ENCODE measurements at places on chromosomes 3 and 15.

GRCh38 chr3:48441940-48442339 is 1.9 kb downstream of the TMA7 start:
- DNase-seq, result no peak

GRCh38 chr3:138195481-138195880 is 8.4 kb downstream of the ARMC8 start:
- DNase-seq, result no peak

- no peak for DNase-seq
Measured at GRCh38 chr3:13479332-13479581, 849 bp upstream of the HDAC11 start.

DNA sequence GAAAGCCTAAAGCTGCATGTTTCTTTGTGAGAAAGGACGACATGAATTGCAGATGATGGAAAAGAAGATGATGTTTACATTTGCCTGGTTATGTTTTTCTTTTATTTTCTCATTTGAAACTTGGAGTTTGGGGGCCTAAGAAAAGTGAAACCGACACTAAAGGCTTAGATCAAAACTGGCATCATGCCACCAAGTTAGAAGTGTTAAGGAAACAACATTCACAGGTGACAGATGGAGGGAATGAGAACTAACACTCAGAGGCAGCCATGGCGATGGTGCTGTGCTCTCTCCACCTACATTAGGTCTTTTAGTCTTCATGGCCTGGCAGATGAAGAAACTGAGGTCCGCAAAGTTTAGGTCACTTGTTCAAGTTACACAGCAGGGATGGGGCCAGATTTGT is 923.6 kb downstream of the TUSC7 start:
- no peak for DNase-seq

- DNase-seq, result peak; percentile 83
Measured at GRCh38 chr3:53238051-53238850, 17.6 kb downstream of the TKT start.

DNA sequence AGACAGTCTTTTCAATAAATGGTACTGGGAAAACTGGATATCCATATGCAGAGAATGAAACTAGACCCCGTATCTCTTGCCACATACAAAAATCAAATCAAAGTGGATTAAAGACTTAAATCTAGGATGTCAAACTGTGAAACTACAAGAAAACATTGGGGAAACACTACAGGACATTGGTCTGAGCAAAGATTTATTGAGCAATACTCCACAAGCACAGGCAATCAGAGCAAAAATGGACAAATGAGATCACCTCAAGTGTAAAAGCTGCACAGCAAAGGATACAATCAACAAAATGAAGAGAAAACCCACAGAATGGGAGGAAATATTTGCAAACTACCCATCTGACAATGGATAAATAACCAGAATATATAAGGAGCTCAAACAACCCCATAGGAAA is 38.4 kb upstream of the MBNL1 start:
- no peak for DNase-seq

GRCh38 chr3:141643391-141643790 is 94.7 kb upstream of the RNF7 start:
- DNase-seq, result no peak

- no peak for DNase-seq
Measured at GRCh38 chr3:158774965-158775364, 26.9 kb upstream of the MFSD1 start.

- no peak for DNase-seq
Measured at GRCh38 chr15:95323796-95324195, 1006.7 kb upstream of the NR2F2 start.

GRCh38 chr3:44252332-44252959 is 10.8 kb downstream of the TOPAZ1 start:
- DNase-seq, result peak; percentile 36

GRCh38 chr3:32321095-32321790 is 70.4 kb upstream of the CMTM7 start:
- DNase-seq, result no peak

DNA sequence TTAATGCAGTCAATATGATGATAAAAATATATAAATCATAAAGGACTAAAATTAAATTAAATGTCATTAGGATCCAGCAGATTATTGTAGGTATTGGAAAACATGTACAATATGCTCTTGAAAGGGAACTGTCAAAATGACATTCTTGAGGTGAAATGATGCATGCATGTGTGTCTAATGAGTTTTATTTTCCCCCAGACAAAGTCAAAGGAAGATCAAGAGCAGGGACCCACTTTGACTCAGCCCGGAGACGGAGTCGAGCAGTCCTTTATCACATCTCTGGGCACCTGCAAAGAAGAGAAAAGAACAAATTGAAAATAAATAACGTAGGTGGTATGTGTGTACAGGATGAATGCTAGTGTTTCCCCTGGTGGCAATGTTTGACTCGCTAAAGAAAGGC is 194.1 kb downstream of the KCNH8 start:
- no peak for DNase-seq

- DNase-seq, result no peak
Measured at GRCh38 chr15:101104141-101104540, 147.7 kb downstream of the CHSY1 start.

GRCh38 chr15:78629031-78629715 is 8.4 kb upstream of the CHRNA3 start:
- DNase-seq, result no peak

- DNase-seq, result no peak
Measured at GRCh38 chr15:36757189-36757814, 177.9 kb downstream of the CDIN1 start.

- no peak for DNase-seq
Measured at GRCh38 chr3:9330166-9330703, 32.6 kb upstream of the THUMPD3 start.

- peak; percentile 16 for DNase-seq
Measured at GRCh38 chr15:80418892-80419537, 14.8 kb downstream of the ARNT2 start.

DNA sequence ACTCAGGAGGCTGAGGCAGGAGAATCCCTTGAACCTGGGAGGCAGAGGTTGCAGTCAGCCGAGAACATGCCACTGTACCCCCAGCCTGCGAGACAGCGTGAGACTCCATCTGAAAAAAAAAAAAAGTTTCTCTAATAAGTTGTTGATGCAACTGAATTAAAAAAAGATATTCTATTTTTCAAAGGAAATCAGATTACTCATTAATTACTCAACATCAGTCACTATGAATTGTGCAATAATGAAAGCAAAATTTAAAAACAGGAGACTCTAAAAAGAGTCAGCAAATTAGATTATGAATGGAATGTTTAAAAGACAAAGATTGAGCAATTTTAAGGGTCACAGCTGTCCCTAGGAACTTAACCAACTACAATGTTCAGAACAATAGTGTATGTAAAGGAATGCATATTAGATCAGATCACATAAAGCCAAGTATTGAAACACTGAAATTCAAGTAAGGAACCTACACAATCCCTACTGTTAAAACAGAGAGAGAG is 60.2 kb upstream of the SLC4A7 start:
- no peak for DNase-seq

GRCh38 chr15:41799488-41799805 is 25.2 kb downstream of the MAPKBP1 start:
- no peak for DNase-seq

- DNase-seq, result no peak
Measured at GRCh38 chr15:40085266-40085665, 23.4 kb downstream of the BMF start.

DNA sequence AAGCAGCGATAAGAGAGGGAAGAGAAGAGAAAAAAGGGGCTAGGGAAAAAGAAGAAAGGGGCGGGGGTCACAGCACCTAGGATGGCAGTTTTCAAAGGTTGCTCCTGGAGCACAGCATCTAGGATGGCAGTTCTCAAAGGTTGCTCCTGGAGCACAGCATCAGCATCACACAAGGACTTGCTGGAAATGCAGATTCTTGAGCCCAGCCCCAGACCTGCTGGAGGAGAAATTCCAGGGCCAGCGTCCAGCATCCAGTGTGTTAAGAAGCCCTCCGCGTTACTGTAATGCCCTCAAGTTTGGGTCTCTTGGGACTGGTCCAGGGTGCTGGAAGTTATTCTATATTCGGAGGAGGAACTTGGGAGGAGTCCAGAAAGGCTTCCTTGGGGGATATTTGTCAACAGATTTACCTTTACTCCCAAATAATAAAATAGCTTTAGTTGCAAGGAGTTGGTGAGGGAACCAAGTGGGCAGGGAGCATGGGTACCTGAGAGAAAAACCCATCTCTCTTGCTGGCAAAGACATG is 519.4 kb downstream of the SHQ1 start:
- DNase-seq, result no peak

GRCh38 chr3:123656691-123657090 is 71.8 kb upstream of the HACD2 start:
- no peak for DNase-seq

- DNase-seq, result no peak
Measured at GRCh38 chr3:42659451-42660130, 6.1 kb downstream of the ZBTB47 start.

GRCh38 chr3:132723024-132723950 is 1.1 kb upstream of the NPHP3 start:
- DNase-seq, result no peak

DNA sequence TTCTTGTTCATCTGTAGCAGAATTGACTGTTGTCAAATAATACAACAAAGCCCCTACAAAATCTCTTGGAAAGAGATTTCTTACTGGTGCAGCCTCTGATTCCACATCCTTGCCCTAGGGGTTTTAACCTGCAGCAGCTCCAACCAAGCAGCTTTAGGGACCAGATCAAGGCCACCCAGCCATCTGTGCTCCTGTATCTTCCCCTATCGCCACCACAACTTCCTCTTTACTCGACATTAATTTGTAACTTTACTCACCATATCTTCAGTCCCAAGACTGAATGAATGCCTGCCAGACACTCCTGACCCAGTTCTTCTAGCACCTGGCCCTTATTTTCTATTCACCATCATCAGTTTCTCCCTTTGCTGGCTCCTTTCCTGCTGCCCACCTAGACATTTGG is 156.6 kb upstream of the IL12A start:
- no peak for DNase-seq

DNA sequence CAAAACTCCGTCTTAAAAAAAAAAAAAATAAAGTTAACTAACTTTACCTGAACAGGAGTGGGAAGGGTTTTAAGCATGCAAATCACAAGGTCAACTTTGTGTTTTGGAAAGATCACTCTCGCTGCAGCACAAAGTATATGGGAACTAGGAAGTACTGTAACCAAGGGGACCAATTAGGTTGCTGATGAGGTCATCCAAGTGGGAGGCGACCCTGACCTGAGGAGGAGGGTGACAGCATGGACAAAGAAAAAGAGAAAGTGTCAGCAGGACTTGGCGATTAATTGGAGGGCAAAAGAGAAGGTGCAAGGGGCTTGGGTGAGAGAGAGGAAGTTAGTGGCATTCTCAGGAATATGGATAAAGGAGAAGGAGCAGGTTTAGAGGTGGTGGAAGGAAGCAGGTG is 89.5 kb upstream of the ZBED2 start:
- no peak for DNase-seq

DNA sequence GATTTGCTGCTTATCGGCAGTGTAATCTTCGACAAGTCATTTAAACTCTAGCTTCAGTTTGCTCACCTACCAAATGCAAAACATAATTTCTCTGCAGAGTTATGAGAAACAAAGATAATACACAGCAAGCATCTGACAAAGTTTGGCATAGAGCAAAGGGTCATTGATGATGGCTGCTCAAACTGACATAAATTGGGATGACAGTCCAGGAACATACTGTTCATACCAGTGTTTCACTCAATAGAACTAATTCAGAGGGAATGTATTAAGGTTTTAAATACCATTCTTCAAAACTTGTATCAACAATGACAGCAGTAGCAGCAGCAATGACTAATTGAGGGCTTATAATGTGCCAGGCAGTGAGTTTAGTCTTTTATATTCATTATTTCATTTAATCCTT is 137.6 kb downstream of the SPATA16 start:
- no peak for DNase-seq

GRCh38 chr3:193563426-193563825 is 8.7 kb upstream of the ATP13A4 start:
- no peak for DNase-seq

- DNase-seq, result no peak
Measured at GRCh38 chr3:192706272-192706671, 21.1 kb downstream of the FGF12 start.

DNA sequence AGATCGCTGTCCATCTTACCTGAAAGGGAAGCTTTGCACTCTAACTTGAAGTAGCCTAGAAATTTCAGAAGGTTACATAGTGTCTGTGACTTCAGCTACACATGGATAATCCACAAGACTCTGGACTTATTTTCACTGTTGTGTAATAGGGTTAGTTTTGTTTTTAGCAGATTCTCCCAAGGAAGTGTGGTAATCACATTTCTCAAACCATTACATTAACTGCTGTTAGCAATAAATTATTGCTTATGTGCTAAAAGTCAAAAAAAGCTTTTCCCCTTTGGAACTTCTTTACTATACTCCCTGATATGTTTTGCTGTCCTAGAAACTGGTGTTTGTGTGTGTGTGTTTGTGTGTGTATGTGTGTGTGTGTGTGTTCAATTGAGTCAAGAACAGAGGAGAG is 351.8 kb upstream of the TPRG1 start:
- DNase-seq, result no peak

DNA sequence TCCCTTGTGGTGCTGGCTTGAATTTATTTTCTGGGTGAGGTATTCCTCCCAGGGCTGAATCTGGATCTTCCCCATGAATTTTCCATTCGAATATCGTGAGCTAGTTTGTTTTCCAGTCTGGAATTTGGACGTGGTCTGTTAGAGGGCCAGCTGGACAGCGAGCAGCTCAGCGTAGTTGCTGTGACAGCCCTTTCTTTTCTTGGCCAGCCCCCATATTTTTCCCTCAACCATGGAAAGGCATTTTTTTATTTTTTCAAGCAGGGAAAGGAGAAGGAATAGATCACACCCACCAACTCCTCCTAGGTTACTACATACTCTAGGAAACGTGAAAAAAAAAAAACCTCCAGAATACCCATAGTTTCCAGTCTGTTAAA is 152.0 kb downstream of the KLHL25 start:
- no peak for DNase-seq

DNA sequence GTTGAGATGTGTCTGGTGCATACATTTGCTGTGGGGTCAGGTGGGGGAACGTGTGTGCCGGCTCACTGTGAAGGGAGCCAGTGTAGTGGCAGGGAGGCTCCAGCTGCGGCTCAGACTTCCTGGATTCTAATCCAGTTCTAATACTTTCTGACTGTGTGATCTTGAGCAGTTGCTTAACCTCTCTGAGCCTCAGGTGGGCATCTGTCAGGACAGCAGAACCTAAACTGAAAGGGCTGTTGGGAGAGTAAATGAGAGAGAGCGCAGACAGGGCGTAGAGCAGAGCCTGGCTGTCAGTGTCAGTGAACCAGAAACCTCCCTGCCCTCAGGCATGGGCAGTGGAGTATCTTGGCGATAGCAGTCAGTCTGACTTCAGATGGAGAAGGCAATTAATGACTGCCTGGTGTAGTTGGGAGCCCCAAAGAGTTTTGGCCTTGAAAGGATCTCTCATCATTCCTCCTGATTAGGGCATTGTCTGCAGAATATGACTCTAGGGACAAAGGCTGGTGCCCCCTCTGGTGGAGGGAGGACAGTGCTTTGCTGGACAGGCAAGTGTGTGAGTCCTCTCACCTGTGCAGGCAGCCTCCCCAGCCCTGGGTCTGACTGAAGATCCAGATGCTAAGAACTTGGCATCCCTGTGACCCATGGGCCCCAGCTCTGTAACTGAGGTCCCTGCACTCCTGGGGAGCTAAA is 9.6 kb downstream of the KBTBD13 start:
- no peak for DNase-seq

- no peak for DNase-seq
Measured at GRCh38 chr3:191901741-191902140, 440.8 kb downstream of the PYDC2 start.

GRCh38 chr15:59833366-59833765 is 144.2 kb upstream of the BNIP2 start:
- DNase-seq, result no peak
